ENCODE measurements at places on chromosomes 5 and 9.

DNA sequence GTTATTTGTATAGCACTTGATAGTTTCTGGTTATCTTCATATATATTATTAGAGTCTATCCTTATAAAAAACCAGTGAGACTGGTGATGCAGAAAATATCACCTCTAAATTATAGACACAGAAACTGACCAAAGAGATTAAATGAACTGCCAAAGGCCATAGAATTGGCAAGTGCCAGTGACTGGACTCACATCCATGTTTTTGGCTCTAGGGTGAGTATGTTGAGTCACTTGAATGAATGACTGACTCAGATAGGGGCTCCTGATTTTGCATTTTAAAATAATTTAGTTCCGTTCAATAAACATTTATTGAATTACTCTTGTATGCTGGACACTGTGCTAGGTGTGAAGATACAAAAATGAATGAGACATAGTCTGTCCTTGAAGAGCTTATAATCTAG, 70.7 kb downstream of the NR2F1 start:
- DNase-seq = no peak

DNA sequence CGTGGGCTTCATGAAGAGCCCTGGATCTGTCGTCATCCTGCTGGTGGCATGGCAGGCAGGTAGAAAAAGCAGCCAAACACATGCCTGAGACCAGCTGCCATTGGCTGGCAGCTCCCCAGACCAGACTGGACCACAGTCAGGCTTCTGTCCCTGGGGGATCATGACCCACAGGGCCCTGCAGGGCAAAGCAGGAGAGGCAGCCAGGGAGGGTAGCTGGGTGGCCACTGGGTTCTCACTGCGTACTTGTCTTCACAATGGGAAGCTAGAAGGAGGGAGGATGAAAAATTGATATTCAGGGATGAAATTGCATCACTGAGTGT, 67.8 kb upstream of the GARNL3 start:
- DNase-seq = no peak

DNA sequence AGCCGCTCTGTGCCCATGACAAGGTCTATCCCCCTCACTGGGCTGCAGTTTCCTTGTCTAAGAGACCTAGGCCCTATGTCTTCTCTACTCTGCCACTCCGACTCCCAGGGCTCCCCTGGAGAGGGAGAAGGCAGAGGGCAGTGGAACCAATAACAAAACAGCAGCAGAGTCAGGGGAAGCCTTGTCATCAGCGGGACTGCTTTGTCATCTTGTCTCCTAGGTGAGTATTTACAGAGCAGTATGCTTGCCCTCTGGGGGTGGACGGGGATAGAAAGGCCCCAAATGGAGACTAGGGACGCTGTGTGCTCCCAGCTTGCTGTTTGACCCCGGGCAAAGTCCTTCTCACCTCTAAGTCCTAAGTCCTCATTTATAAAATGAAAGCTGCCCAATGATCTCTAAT, 318.5 kb downstream of the CDK5RAP2 start:
- no peak for DNase-seq

DNA sequence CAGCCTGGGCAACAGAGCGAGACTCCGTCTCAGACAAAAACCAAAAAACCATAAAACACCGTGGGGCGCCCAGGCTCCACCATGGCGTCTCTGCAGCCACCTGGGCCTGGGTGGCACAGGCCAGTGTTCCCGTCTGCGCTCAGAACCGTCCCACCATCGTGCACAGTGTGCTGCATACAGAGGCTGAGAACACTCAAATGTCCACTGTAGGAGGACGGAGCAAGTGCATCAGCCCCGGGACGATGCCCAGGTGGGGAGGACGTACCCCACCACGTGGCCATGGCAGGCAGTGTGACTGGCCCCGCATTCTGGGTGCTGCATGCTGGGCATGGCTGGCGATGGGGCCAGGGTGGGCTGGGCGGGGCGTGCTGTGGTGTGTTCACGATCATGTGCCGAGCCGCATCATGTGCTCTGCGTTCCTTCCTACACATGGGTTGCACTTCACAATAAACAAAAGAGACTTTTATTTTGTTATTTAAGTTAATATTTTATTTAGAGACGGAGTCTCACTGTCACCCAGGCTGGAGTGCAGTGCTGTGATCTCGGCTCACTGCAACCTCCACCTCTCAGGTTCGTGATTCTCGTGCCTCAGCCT, 37.8 kb downstream of the EXD3 start:
- DNase-seq = no peak

DNA sequence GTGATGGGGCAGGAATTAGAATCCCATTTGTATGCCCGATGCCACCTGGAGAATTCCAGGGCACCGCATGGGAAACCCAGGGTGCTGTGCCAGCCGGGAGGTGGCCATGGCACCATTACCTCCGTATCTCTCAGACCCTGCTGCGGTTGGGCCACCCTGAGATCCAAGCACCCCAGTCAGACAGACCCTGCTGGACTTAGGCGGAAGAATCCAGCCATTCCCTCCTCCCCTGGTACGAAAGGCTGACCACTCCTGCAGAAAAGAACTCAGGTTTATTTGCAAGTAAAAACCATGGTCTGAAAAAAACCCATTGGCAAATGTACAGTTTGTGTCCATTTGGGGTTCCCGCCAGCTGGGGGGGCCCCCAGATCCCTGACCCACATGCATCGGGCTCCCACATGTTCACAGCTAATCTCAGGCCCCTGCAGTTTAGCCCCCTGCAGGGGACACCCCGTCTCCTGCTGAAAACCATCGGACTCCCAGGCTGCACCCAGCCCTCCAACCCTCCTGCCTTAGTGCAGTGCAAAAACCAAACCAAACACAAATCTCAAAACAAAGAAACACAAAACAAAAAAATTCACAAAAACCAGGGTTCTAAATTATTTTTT, 23.6 kb upstream of the SARDH start:
- no peak for DNase-seq

- no peak for DNase-seq
These were observed 32.6 kb downstream of the CNTFR start for GRCh38 chr9:34556949-34557348.

DNA sequence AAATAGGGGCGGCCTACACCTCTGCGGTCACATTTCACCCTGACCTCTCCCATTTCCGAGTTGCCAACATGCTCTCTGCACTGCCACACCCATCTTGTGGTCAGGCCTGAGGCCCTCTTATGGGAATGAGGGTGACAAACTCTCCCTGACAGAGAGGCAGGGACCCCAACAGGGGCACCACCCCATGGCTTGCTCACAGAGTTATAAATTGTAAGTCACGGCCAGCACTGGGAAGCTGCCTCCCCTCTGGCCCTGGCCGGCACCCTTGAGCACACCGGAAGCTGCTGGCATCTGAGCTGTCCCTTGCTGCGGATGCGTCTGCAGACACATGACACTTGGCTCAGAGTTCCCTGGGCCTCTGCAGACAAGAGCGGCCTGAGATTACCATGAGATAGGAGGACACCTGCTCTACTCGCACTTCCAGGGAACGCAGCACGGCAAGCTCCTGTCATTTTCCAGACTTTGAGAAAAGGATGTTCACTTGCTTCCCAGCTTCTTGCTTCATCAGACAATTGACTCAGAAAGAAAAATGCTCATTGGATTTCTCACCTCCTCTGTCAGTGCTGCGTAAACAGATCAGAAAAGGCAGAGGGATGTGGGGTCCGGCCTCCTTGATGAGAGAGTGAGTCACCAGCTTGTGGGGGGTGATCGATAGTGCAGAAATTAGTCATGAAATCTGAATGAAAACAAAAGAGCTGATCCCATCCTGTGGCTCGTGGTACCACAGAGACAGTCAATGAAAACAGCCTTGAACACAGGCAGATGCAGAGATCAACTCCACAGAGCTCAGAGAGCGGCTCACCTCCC, 269.8 kb downstream of the SYK start:
- DNase-seq = peak; percentile 72

DNA sequence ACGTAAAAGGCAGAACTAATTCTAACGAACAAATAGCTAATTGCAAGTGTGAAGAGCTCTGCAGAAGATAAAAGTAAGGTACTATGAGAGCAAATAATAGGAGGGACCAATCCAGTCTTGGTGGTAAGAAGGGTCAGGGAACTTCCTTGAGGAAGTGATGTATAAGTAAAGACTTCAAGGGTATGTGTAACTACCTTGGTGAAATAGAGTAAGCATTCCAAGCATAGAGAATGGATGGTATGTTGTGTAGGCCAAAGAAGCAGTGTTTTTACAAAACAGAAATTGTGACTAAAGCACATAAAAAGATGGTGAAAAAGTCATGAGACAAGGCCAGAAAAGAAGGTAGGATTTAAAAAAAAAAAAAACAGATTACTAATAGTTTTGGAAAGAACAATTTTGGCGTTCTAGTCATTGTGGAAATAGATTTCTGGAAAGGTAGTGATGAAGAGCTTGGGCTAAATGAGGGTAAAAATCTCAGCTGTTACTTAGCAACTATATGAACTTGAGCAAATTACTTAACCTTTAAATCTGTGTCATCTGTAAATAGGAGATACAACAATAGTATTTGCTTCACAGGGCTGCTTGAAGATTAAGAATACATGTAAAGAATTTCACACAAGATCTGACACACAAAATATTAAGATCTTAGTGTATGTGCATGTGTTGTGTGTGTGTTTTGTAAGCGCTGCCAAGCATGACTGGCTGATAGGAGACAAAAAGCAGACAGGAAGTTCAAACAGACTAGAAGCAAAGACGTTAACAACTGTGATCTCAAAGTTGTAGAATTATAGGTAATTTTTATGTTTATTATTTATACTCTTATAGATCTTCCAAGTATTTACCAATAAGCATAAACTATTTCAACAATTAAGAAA, 73.5 kb downstream of the NR6A1 start:
- DNase-seq = no peak

DNA sequence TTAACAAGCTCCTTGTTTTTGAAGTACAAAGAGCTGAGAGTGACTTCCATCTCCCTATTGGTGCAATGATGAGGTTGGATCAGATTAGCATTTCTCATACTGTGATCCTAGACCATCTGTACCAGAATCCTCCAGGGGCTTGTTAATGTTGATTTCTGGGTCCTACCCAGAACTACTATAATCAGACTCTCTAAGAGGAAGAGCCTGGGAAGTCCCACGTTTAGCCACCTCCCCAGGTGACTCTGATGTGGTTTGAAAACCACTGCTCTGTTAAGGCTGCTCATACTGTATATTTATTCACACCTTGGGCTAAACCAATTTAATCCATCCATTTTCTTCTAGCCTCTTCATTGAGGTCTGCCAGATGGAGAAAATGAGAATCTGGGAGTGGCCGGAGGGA, 49.6 kb upstream of the SMIM32 start:
- DNase-seq = no peak

DNA sequence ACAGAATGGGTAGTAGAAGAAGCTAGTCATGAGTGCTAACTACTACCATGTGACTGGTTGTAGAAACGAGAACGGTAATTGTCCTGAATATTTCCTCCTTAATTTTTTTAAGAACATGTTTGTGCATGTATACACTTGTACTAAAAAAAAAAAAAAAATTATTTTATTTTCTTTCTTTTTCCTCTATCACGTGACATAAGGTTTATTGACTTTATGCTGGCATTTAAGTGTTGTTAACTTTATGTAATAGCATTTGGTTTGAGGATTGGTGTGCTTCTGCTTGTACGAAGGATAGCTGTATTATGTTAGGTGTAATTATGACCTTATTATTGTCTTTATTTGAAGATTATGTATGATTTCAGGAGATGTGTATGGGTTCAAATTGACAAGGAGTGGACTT, 349.1 kb upstream of the PTPRD start:
- no peak for DNase-seq

GRCh38 chr5:97224112-97224750, 41.2 kb upstream of the RIOK2 start:
- no peak for DNase-seq

- DNase-seq = no peak
These were observed 370.6 kb downstream of the NTRK2 start for GRCh38 chr9:85040146-85040545.

DNA sequence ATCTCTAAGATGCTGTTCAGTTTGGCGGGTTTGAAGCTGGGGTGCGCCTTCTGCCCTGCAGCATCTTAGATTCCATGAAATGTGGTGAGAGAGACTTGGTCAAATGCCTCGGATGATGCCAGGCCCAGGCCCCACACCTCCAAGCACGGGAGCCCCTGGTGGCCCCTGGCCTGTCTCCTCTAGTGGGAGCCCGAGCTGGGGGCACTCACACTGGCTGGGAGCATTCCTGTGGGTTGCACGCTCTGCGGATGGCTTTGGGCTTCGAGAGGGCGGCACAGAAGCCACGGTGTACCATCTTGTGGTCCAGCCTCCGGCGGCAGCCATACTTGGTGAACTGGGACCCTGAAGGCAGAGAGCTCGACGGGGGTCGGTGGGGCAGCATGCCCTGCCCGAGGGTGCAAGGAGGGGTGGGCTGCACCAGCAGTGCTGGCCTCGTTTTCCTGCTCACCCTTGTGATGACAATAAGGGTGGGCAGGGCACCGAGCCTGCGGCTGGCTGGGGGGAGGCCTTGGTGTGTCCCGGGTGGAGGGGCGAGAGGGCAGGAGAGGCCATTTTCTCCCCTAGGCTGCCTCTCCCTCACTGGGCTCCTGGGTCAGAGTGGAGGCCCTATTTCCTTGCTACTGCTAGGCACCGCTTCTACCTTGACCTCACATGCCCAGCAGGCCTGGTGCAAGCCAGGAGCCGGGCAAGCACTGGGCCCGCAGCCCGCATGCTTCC, 65.8 kb downstream of the ZNF354C start:
- DNase-seq = no peak

DNA sequence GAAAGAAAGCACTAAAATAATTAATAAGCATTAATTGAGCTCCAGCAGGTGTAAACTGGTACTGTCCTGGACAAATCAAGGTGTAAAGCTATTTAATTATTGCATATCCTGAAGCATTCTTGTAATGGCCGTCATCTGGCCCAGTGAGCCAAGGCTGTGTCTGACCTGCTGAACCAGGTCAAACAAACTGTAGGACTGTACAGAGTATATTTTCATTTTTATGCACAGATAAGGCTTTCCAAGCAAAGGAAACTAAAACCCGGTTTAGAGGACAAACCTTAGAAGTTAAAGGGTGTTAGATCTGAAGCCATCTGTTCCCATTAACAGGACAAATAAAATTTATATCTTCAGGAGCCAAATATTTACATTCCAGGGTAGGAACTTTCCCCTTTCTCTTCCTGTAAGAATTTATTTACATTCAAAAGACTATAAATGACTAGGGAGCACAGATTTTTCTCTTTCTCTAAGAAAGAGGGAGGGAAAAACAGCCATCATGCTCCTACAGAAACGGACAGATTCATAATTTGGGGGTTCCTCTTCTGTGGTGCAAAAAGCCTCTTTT, 69.8 kb downstream of the ESM1 start:
- DNase-seq = no peak

- DNase-seq = no peak
These were observed 394.6 kb downstream of the PSAT1 start for GRCh38 chr9:78691542-78691941.

GRCh38 chr9:114035845-114036801, 42.0 kb downstream of the AMBP start:
- DNase-seq = no peak

- DNase-seq = no peak
These were observed 55.9 kb upstream of the IL12B start for GRCh38 chr5:159386028-159386711.

Data from stromal cell of bone marrow (primary cell).